ENCODE measurements at places on chromosomes 11 and 22.

- no peak for DNase-seq
These were observed 52.7 kb upstream of the RRM1 start for GRCh38 chr11:4041731-4042391.

- DNase-seq, result no peak
These were observed 10.1 kb downstream of the C11orf91 start for GRCh38 chr11:33690290-33691065.

DNA sequence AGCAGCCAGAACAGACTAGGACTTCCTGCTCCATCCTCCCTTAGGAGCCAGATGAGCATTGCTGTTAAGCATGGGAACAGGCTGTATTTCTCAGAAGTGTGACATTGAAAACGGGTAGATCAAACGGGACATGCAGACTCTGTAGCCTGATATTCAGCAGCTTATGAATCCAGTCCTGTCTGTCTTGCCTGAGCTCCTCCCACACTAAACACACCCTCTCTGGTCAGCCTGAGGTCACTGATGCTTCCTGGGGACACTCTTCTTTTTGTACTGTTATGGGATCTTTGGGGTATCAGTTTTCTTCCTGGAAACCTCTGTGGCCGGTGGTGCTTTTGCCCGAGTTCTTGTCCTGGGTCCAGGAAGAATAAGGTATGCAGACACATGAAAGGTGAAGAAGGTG is 35.8 kb downstream of the C11orf91 start:
- DNase-seq, result no peak

DNA sequence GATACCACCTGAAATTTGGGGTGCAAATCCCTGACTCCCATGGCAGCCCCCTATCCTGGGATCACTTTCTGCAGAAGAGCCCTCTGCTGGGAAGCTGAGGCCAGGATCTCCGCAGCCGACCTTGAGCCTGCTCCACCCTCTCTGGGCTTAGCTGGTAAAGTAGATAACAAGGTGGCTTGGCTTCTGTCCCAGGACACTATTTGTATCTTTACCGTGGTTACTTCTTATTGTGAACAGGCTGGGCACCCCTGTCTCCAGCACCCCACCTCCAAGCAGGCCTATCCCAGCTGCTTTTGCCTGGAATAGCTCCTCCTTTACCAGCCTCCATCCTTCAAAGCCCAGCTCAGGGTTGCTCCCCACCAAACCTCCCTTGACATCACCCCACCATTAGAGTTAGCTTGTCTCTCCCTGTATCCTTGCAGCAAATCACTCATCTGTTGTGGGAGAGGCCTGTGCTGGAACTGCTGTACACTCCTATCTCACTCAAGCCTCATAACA is 35.2 kb upstream of the P2RY2 start:
- no peak for DNase-seq

GRCh38 chr11:116510886-116511650 is 261.7 kb downstream of the BUD13 start:
- no peak for DNase-seq

DNA sequence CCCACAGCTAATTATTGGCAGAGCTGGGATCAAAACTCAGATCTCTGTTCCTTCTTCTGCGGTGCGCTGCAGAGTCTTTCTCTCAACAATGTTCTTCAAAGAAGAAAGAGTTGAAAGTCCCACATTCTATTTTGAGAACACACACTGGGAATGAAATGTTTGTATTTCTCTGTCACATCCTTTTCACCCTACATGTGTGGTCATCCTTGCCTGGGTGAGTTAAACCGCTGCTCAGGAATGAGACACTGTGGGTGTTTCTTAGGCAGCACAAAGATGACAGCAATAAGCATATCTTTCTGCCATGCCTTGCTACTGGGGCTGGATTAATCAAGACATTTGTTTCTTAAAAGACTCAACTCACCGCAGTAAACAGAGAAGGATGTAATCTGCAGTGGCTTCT is 222.6 kb downstream of the LARGE1 start:
- DNase-seq, result no peak

GRCh38 chr11:76750746-76751145 is 32.4 kb upstream of the TSKU start:
- DNase-seq, result no peak

DNA sequence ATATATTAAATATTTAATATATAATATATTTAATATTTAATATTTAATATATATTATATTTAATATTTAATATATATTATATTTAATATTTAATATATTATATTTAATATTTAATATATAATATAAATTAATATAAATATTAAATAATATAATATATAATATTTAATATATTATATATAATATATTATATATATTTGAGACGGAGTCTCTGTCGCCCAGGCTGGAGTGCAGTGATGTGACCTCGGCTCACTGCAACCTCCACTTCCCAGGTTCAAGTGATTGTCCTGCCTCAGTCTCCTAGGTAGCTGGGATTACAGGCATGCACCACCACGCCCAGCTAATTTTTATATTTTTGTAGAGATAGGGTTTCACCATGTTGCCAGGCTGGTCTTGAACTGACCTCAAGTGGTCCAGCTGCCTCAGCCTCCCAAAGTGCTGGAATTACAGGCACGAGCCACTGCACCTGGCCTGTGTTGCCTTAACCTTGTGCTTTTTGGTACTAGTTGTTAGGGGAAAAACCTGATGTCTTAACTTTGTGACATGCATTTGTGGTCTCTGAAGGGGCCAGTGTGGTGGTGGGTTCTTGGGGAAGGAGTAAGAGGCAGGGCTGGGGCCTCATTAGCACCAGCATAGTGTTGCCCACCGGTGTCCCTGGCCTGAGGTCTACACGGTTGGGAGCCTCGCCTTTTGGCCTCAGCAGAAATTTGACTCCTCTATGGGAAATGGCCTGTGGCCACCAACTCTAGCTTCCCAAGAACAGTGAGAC is 16.6 kb downstream of the SEC14L3 start:
- DNase-seq, result no peak

Data from effector CD8-positive, alpha-beta T cell (primary cell).